ENCODE measurements at places on chromosomes 16 and 17.

- DNase-seq = no peak
Observed at GRCh38 chr16:1073566-1074378, 1.2 kb downstream of the SSTR5 start.

DNA sequence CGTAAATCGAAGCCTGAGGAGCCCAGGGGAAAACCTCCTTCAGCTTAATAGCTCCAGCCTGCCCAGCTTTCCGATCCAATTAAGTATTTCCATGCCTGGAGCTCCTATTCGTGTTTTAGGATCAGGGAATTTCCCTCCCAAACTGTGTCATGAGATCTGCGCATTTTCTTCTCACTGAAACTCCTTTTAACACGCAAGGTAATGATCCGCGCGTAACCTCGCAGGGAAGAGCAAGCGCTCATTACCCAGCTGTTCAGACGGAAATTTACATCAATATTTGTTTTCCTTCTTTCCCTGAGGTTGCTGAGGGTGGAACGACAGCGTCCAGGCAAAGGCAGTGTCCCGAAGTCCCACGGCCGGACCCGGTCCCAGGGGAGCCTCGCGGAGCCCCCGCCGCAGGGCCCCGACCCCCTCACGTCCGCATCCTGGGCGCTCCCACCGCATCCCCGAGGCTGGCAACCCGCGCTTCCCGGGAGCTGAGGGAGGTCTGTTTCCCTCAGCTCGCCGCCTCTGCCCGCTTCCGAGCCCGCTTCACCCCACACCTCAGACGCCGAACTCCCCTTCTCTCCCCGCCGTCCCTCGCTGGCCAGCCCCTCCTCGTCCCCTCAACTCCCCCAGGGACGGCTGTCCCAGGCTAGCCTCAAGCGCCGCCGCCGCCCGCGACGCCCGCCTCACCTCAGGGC is 415 bp downstream of the ABCA5 start:
- peak; percentile 62 for DNase-seq

DNA sequence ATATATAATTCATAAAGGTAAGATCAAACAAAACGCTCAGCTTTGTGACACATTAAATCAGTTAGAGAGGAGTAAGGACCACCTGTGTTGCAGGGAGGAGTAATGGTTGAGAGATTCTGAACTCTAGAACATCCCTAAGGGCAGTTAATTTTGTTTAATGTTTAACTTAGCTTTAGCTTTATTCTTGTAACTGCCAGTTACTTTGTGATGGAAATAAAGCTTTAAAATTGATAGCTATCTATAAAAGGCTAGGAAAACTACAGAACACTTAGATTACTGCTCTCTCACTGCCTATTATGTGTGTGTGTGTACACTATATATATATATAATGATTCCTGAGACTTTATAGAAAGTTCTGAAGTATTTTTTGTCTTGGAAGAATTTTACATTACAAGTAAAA is 37.8 kb downstream of the PTRH2 start:
- DNase-seq = no peak

- DNase-seq = no peak
Observed at GRCh38 chr16:72464597-72465368, 292.8 kb upstream of the PMFBP1 start.
